Activated naive CD4-positive, alpha-beta T cell (primary cell): ENCODE measurements at places on chromosomes 7 and 10.
A peak's percentile ranks its signal among the peaks of the same experiment; 100 is the strongest.

GRCh38 chr7:38169847-38170246, 8.2 kb upstream of the STARD3NL start:
- no peak for DNase-seq

GRCh38 chr10:98139431-98139830, 5.0 kb downstream of the R3HCC1L start:
- no peak for DNase-seq

GRCh38 chr10:102236006-102236405, 5.3 kb downstream of the PITX3 start:
- DNase-seq: no peak

GRCh38 chr7:4919969-4920766, 36.7 kb upstream of the RADIL start:
- DNase-seq: no peak

DNA sequence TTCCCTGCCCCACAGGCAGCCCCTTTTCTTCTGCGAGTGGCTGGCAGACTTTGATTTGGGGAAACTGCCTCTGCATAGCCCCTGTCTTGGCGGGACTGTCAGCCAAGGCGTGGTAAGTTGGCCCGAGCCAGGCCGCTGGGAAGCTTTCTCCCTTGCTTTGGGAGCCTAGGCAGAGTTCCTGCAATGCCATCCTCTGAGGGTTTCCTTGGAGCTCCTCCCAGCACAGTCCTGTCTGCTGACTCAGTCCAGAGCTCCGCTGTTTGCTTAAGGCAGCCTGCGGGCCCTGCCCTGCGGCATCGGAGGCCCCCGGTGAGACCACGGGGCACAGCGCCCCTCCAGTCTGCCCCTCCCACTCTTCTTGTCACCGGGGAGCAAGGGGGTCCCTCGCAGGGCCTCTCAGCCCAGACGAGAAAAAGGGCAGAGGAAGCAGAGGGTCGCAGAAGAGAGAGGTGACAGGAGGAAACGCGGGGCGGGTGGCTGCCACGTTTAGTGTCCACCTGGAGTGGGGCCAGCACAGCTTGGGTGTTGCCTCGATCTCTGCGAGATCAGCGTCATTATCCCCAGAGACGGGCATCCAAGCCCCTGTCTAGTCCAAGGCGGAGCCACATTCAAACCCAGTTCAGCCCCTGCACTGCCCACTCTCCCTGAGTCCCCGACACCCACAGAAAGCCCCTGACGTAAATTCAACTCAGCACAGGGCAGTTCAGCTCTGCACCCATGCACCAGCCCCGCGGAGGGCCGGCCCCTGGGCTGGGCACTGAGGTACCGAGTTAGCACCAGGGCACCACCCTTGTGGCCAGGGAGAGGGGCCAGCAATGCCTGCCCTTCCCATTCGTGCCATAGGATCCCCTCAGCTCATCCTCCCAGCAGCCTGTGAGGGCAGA, 59.0 kb upstream of the CHST15 start:
- no peak for DNase-seq

DNA sequence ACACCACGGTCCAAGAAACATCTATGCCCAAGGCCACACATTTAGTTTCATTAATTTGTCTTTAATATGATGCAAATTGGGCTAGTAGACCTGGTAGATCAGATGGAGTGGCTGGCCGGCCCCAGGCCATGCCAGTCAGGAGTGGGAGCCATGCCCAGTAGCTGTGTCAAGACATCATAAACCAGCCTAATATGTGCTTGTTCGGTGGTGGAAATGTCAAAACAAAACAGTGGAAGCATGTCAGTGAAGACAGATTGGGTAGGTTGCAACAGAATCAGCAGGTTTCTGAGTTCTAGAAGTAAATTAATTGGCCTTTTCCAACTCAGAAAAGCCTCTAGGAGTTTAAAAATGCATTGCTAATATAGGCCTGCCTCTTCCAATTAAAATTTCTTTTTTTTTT, 124.7 kb downstream of the NRP1 start:
- DNase-seq: no peak

DNA sequence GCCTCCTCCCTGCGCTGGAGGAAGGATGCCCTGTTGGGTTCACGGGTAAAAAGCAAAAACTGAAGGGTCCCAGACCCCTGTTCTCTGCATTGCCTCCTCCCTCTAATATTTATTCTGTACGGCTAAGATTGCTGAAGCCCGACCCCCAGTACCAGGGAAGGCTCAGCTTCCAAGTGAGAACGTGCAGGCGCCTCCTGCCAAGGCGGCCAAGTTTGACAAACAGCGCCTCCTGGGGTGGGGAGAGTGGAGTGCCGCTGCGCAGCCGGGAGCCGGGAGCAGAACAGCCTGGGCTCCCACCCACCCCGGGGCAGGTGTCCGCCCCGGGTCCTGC, 4.7 kb upstream of the EBF3 start:
- DNase-seq: no peak

DNA sequence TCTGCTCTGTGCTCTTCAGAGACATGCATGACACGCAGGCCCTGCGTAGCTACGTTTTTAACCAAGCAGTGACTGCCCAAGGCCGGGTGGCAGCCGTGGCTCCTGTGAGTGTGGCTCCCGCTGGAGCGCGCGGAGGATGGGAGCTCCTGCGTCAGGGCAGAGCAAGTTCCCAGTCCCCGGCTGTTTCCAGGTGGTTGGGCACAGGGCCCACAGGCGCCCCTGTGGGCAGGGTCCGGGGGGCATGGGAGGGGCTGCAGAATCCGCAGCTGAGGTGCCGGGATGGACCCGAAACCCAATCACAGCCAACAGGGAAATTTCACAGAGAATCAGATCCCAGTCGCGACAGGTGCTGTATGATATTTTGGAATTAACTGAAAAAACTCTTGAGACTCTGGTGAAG, 9.8 kb downstream of the NKX6-2 start:
- DNase-seq: no peak

GRCh38 chr10:78292982-78293865, 259.6 kb downstream of the RPS24 start:
- DNase-seq: no peak

DNA sequence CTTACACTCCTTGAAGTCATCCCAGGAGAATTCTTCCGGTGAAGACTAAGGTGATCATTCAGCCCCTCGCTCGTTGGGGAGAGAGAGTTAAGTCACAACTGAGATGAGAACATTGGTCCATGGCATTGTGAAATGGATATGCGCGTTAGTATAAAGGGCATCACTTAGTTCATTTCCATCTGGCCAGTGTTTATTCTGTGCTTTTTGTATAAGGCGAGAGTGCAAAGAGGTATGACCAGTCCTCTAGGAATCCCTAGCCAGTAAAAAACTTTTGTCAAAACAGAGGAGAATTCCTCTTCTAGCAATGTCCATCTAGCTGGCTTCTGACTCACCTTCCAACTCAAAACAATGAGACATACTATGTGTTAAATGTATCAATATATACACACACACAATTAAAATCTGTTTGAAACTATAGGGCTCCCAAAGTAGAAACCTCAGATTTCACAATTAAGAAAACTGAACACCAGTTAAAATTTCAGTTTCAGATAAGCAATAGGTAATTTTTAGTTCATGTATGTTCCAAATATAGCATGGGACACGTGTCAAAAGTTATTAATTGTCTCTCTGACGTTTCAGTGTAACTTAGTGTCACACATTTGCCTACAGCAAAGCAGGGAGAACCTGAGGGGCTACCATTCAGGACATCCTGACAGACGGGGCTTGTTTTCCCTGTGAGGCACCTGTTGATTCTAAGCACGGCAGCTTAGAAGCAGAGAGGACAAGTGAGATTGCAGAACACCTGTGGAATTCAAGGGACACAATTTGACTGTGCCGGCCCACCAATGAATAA, 158.9 kb downstream of the KLF6 start:
- DNase-seq: no peak

- DNase-seq: no peak
These were observed 134.0 kb downstream of the KCND2 start for GRCh38 chr7:120407010-120407409.

- DNase-seq: peak; percentile 76
These were observed 58.2 kb upstream of the LYZL2 start for GRCh38 chr10:30687698-30688213.

- DNase-seq: no peak
These were observed 59.0 kb upstream of the SORCS3 start for GRCh38 chr10:104581884-104582601.

- no peak for DNase-seq
These were observed 61.6 kb downstream of the COBL start for GRCh38 chr7:51255036-51255435.

- DNase-seq: no peak
These were observed 249.2 kb downstream of the PARD3 start for GRCh38 chr10:34565934-34566333.

- DNase-seq: no peak
These were observed 156.9 kb upstream of the NPSR1 start for GRCh38 chr7:34501156-34501555.

DNA sequence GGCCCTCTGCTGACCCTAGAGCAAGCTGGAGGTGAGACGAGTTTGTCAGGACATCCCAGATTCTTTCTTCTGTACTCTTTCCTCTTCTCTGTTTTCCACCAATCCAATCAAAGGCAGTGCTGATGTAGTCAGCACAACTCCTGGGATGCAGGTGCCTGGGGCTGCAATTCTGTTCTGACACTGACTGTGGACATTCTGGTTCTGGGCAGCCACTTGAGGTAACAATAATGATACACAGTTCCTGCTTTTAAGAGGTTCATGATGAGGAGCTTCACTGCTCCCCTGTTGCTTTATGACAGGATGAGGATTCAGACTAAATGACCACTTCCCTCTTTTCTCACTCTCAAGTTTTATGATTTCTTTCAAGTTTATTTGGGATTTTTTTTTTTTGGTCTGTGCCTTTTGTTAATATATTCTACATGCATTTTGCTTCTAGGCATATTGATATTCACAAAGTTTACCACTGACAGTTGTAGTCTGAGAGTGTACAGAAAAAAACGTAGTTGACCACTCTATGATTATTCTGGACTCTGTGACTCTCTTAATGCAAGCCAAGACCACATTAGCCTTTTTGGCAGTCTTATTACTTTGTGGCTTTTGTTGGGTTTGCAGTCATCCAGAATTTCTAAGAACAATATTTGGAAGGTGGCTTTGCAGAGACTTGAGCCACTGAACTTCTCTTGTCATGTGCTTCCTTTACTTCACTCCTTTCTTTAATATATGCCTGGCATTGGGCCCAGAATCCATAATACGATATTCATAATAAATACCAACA, 247.6 kb downstream of the AUTS2 start:
- no peak for DNase-seq

- no peak for DNase-seq
These were observed 110.6 kb downstream of the ZFAND4 start for GRCh38 chr10:45561952-45562351.

- DNase-seq: no peak
These were observed 3.6 kb upstream of the RARRES2 start for GRCh38 chr7:150345012-150345411.

- DNase-seq: no peak
These were observed 86.5 kb downstream of the DKK1 start for GRCh38 chr10:52400562-52400961.

DNA sequence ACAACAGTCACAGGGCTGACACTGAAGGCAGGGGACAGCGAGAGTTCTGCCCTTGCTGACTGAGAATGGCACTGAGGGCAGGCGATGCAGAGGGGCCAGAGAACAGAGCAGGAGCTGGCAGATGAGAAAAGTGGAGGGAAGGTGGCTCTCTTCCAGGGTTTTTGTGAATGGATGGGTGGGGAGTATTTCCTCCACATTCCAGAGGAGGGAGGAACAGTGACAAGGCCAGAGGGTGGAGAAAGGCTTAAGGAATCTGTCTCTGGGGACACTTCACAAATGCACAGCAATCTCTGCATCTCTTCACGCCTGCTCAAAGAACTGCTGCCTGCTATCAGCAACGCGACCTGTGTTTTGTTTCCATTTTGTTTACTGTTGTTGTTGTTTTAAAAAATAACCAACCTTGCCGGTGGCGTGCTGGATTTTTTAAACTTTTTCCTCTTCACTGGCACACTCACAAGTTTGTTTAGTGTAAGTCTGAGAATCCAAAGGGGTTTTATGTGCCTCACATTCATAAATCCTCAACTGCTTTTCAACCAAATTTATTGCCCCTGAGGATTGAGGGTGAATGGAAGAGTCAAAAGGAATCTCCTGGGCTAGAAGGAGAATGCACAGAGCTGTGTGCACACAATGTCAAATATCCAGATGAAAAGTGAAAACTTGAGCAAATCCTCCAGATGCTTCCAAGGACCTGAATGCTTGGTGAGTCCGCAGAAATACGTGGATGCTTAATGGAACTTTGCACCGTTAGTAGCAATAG, 129.3 kb downstream of the GLI3 start:
- DNase-seq: no peak

DNA sequence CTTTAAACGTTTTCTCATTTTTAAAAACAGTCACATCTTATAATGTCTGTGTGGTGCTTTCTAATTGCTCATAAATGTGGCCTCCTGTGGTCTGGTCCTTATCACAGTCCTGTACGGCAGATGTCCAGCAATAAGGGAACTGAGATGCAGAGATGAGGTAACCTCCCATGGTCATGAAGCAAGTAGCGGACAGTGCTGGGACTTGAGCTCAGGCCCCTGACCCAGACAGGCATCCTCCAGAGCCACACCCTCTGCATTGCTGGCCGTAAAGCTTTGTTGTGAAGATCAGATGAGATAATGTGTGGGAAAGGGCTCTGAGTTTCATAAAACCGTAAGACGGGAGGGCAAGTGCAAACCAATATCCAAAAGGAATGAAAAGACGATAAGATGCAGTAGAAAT, 48.2 kb downstream of the DYNC2I1 start:
- no peak for DNase-seq

- no peak for DNase-seq
These were observed 14.5 kb downstream of the SH2D4B start for GRCh38 chr10:80552151-80552646.

DNA sequence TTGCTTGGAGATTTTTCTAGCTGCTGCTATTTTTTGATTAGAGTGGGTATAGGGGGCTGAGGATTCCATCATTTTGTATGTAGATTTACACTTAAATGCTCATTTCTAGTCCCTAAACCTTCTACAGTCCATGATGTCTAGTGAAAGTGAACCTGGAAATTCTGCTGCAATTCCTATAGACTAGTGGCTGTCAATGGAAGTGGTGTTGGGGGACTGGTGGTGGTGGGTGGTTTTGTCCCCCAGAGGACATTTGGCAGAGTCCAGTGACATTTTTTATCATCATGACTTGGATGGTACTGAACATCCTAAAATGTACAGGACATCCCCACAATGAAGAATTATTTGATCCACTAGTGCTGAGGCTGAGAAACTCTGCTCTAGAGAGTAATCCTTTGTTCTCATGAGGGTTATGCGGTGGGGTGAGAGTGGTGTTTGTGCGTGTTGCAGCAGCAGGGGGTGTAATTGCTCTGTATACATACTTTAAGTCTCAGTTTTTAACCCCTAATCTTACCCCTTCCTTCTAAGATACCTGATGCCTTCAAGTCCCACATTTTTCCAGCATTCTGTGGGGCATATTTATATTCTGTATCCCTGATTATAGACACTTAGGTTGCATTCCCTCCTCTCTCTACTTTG, 35.0 kb downstream of the KIF11 start:
- DNase-seq: no peak

- DNase-seq: peak; percentile 4
These were observed 818.6 kb downstream of the GRID1 start for GRCh38 chr10:85548034-85548433.

GRCh38 chr10:63675171-63675570, 154.0 kb downstream of the REEP3 start:
- DNase-seq: no peak

GRCh38 chr7:158716802-158717201, 12.2 kb upstream of the NCAPG2 start:
- DNase-seq: no peak

- no peak for DNase-seq
These were observed 5.8 kb downstream of the ACSL5 start for GRCh38 chr10:112379635-112380296.

GRCh38 chr7:43244784-43245183, 132.3 kb downstream of the HECW1 start:
- no peak for DNase-seq
